ENCODE measurements at places on chromosomes 16 and 17.

DNA sequence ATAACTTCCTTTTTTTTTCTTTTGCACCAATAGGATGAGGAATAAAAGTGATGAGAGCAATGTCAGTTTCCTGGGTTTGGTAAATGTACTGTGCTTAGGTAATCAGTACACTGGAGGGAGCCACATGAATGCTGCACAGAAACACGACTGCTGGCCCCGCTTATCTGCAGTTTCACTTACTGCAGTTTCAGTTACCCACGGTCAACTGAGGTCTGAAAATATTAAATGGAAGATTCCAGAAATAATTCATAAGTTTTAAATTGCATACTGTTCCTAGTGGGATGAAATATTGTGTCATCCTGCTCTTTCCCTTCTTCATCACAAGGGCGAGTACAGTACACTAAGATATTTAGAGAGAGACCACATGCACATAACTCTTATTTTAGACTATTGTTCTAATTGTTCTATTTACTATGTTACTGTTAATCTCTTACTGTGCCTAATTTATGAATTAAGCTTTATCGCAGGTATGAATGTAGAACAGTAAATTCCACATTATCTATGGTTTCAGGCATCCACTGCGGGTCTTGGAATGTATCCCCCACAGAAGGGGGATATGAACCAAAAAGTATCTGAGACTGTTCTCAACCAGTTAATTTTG, 6.4 kb upstream of the LGALS3BP start:
- DNase-seq: no peak

DNA sequence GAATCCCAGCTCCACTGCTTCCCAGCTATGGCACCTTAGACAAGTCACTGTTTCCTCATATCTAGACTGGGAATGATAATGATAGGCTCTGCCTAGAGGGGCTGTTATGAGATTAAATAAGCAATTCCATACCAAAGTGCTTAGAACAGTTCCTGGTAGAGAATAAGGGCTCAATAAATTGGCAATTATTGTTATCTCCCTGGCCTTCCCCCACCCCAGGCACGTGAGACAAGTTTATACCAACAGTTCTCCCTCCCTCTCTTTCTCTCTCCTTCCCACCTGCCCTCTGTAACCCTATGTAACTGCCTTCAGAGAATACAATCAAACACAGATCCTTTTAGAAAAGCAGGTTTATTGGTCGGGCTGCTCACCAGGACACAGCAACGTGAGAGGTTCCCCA, 13.9 kb upstream of the STAT3 start:
- no peak for DNase-seq

GRCh38 chr16:81616321-81617020, 162.6 kb upstream of the PLCG2 start:
- DNase-seq: peak; percentile 57

DNA sequence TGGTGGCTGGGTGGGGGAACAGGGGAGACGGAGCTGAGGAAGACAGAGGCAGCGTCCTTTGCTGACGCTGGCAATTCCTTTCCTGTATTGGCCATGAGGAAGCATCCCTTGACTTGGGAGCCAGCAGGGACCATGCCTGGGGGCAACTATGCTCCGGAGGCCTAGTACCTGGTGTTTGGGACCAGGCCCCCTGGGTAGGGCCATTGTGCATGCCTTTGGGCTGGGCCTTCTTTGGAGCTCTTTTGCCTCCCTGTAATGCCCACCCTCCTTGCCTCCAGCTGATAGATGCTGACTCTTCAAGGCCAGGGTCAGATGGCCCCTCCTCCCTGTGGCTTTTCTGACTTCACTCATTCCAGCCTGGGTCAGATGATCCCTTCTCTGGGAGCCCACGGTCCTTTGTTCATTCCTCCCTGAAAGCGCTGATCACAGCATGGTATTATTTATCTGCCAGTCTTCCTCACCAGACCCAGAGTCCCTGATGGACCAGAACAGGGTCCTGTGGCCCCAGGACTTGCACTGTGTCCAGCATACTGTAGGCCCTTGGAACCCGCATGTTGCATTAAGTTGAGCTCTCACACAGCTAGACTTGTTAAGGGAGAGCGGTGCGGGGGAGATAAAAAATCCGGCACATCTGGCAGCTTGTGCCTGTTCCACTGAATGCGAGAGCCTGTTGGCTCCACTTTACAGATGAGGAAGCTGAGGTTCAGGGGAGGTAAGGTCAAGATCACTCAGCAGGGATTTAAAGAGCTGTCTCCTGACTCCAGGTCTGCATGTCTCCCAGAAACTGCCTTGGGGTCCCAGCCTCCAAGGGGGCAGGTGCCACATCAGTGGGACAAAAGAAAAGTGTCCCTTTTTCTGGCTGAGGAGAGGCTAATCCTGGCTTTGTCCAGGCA, 2.9 kb downstream of the STARD3 start:
- DNase-seq: no peak

DNA sequence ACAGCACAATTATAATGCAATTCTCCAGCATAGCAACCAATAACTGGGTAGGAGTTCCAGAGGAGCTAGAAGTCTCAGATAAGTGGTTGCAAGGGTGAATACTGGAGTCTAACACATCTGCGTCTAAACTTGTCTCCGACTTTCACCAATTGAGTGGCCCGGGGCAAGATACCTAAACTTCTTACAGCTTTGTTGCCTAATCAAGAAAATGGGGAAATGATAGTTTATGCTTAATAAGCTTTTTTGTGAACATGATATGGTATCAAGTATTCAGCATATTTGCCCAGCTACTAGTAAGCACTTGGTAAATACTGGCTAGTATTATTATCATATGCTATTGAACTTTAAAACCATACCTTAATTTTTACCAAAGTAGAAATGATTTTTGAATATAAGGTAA, 183.5 kb downstream of the KCNJ2 start:
- no peak for DNase-seq

DNA sequence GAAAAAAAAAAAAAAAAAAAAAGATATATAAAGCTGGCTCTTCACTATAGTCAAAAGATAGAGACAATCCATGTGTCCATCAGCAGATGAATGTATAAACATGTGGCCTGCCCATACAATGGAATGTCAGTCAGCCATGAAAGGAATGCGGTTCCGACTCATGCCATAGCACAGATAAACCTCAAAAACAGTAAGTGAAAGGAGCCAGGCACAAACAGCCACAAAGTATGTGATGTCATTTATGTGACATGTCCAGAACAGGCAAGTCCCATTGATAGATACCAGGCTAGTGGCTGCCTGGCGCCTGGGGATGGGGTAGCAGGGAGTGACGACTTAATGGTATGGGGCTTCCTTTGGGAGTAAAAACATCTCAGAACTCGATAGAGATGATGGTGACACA, 155.7 kb downstream of the CMIP start:
- no peak for DNase-seq

DNA sequence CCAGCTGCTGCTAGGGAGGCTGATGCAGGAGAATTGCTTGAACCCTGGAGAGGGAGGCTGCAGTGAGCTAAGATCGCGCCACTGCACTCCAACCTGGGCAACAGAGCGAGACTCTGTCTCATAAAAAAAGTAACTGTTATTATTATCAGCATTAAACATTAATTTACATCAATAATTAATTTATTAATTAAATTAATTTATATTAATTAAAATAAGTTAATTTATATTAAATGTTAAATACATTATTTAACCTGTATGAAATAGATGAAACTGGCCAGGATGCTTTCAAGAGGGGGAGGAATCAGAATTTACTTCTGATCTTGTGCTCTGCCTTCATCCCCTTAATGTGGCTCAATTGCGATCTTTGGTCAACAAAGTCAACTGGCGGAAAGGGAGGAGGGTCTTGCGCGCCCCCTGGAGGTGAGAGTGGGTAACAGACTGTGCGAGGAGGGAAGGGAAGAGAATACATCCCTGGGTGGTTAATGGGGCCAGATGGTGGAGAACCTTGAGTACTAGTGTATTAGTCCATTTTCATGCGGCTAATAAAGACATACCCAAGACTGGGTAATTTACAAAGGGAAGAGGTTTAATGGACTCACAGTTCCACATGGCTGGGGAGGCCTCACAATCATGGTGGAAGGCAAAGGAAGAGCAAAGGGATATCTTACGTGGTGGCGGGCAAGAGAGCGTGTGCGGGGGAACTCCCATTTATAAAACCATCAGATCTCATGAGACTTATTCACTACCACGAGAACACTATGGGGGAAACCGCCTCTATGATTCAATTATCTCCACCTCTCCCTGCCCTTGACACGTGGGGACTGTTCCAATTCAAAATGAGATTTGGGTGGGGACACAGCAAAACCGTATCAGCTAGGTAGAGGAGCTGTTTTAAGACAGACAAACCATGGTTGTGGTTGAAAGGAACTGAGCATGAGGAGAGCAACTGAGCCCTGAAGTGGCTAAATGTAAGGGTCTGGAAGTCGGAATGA, 15.7 kb upstream of the CPPED1 start:
- DNase-seq: peak; percentile 82

DNA sequence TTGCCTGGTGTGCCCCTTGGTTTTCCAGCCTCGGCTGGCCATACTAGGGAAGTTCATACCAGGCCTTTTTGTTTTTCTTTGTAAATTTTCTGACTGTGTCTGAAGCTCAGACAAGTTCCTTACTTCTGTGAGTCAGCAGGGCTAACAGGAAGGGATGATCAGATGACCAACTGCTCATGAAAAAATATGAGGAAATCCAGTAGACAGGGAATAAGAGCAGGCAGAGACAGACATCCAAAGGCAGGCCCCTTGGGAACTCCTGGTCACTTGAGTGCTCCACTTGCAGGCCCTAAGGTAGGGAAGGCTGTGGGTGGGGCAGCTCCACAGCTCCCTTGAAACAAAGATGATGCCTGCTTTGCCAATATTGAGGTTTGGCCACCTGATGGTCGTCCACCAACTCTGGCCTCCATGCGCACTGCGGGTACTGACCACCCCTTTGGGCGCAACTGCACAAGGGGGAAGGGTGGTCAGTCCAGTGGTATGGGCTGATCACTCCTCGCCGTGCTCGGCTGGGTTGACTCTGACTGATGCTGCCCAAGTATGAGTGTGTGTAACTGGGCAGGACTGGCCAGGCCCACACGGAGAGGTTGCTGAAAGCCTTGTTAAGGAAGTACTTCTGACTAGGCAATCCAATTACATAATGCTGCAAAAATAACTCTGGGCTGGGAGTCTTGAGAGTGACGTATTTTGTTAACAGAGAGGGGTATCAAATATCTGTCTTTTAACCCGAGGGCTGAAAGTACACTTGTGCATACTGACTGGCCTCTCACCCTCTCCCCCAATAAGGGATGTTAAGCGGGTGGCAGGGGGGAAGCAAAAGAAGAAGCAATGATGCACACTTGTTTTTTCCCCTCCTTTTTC, 20.8 kb upstream of the ZFHX3 start:
- DNase-seq: no peak

GRCh38 chr17:80746262-80746935, 201.8 kb downstream of the RPTOR start:
- DNase-seq: no peak

DNA sequence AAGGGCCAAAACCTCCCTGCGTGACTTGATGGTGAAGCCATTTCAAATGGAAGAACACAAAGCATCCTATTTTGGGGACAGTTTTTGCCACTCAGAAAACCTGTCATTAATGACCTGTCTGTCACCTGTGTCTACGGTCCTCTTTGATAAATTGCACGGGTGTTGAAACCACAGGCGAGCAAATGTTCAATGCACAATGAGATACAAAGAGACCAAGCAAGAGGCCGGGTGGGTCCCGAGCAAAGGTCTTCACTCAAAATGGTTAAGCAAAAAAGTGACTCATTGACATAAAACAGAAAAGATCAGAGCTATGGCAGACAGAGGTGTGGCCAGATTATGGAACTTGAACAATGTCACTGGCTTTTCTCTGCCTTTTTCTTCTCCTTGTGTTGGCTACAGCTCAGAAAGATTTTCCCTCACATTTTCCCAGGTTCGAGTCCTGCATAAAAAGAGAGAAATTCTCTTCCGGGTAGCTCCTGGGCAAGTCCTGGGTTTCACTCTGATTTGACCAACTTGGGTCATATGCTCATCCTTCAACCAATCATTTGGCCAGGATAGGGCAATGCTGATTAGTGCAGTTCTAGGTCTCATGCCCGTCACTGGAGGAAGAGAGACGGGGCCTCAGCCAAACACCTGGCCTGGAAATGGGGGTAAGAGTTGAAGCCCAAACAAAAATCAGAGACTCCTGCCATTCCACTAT, 92.2 kb downstream of the CMC2 start:
- DNase-seq: no peak

DNA sequence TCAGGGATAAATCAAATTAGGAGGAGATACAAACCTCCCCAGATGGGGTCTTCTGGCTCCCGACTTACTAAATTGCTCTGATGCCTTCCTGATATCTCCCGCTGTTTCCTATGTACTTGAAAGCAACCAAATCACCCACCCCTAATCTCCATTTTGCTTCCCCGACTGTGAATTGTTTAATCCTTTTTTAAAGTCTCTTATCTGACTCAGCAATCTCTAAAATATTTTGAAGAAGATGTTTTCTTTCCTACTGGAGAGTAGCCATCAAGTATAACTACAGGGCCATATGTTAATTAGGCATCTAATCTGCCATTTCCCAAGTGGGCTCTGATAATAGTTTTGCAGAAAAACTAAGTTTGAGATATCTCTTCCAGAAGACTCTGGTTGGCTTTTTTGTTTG, 365.2 kb upstream of the MAF start:
- no peak for DNase-seq

DNA sequence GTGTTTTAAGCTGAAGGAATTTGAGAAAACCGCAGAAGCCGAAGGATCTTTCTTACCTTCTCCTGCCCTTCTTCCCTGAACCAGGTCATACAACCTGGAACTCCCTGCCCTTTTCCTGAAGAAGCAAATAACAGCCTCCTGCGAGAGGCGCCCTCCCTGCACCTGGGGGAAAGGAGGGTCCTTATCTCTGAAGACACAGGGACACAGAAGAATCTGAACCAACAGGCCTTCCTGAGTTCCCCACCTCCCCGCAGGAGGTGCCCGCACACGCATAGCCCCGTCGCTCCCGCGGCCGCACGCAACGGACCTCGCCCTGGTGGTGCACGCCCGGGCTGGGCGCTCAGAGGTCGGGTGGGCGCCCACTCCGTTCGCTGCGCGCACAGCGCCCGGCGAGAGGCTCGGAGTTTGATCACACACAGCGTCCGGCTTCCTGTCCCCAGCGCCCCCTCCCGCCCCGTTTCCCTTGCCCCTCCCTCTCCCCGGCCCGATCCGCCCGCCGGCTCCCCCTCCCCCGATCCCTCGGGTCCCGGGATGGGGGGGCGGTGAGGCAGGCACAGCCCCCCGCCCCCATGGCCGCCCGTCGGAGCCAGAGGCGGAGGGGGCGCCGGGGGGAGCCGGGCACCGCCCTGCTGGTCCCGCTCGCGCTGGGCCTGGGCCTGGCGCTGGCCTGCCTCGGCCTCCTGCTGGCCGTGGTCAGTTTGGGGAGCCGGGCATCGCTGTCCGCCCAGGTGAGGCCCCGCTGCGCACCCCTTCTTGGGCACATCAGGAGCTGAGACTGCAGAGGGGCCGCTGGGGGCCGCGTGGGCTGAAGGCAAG, at the start of gene TNFSF12:
TNFSF12 (plus strand) TSS at position 474 of the 816 bp plus-strand sequence; CDS start at position 570, 96 bp downstream.
- peak; percentile 60 for DNase-seq

DNA sequence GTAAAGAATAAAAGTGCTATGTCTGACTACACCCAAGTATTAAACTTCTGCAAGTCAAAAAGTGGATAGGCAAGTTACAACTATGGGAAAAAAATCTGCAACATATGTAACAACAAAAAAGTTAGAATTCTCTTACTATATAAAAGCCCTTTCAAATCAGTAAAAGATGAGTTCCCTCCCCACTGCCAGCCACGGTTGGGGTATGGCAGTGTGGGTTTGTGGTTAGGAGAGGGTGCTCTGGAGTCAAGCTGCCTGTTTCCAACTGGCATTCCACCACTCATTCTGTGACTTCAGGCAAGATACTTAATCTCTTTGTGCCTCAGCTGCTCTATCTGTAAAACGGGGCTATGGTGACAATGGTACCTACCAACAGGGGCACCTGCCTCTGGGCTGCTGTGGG, 26.6 kb upstream of the MFSD6L start:
- DNase-seq: no peak

GRCh38 chr17:28585851-28586250, 9.2 kb upstream of the ALDOC start:
- DNase-seq: no peak
